Right ventricle myocardium superior (tissue), 1 donor: ENCODE measurements at places on chromosomes 12 and 14. TPM values are rescaled to one million over a fixed set of nuclear protein-coding genes. Genes with fewer than 3 reads are reported as not detected.

DNA sequence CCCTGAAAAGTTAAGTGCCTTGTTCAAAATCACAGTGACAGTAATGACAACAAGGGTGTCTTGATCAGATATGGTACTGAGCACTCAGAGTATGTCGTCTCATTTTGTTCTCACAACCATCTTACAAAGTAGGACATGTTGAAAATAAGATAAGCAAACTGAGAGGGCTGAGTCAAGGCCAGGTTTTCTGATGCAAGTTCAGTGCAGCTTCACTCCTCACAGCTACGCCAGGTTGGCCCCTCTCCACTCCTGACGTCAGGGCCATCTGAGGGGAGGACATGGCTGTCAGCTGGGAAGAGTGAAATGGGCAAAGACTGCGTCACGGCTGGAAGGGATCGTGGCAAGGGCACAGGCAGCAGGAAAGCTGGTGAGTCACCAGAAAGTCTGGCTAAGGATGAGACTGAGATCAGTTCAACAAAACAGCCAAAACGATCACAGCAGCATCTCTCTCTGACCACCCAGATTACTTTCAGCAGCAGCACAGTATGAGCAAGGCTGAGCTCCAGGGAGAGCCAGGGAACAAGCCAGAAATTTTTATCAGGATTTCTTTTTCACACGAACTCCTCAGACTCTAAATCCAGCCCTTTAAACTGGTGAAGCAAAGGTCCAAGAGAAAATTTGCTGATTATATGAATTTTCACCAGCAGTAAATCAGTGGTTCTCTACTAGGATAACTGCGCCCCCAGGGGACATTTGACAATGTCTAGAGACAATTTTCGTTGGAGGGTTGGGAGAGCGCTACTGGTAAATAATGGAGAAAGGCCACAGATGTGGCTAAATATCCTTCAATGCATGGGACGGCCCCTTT, 297.9 kb upstream of the AMIGO2 start:
- peak; percentile 98 for DNase-seq

- DNase-seq: no peak
Measured at GRCh38 chr14:95101736-95102679, 55.3 kb downstream of the DICER1 start.

DNA sequence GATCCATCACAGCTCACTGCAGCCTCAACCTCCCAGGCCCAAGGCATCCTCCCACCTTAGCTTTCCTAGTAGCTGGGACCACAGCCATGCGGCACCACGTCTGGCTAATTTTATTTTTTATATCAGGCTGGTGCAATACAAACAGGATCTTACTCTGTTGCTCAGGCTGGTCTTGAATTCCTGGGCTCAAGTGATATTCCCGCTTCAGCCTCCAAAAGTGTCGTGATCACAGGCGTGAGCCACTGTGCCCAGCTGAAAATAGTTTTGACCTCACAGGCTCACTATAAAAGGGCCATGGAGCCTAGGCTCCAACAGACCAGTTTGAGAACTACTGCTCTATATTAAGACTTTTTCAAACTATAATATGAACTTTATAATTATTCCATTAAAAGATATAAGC, 37.3 kb downstream of the SNX6 start:
- DNase-seq: peak; percentile 26

- no peak for DNase-seq
Measured at GRCh38 chr12:14369311-14369710, 3.8 kb downstream of the ATF7IP start.

GRCh38 chr12:63941879-63942278, 97.4 kb downstream of the SRGAP1 start:
- DNase-seq: no peak

DNA sequence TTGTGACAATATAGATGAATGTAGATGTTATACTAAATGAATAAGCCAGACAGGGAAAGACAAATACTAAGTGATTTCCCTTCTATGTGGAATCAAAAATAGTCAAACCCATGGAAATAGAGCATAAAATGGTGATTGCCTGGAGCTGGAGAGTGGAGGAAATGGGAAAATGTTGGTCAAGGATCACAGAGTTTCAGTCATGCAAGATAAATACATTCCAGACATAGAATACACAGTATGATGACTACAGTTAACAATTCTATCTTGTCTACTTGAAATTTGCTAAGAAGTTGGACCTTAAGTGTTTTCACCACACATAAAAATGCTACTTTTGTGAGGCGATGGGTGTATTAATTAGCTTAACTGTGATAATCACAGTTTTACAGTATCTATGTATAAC, 1182.7 kb downstream of the AACS start:
- no peak for DNase-seq

DNA sequence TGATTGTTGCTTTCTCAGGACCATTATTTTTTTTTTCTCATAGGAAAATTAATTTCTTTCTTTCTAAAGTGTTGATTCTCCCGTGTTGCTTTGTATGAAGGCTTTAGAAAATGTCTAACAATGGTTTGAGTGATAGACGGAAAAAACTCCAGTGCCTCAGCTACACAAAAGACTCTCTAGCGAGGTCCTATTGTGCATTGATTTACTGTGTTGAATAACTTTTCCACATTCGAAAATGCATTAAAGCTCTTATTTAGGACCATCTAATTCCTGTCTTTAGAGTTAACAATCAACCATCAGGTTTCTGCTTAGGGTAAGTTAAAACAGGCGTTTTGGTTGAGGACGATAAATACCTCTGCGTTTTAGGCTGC, 99.6 kb downstream of the PTPN11 start:
- no peak for DNase-seq

- DNase-seq: peak; percentile 13
Measured at GRCh38 chr12:112148031-112148513, 22.7 kb downstream of the TRAFD1 start.

OTOGL gene
- total RNA-seq: 0.19 TPM

PAX9 gene
- total RNA-seq: not detected

LDHB gene
- 2,064 TPM for total RNA-seq

KTN1 gene
- 274 TPM for total RNA-seq

IL25 gene
- not detected for total RNA-seq

SYT1 gene
- 0.38 TPM for total RNA-seq

RACGAP1 gene
- total RNA-seq: 5.6 TPM

FAIM2 gene
- 10.6 TPM for total RNA-seq

TRHDE gene
- total RNA-seq: 1.5 TPM
